Activated CD4-positive, alpha-beta memory T cell treated with anti-CD3 and anti-CD28 coated beads for 36 hours (primary cell): ENCODE measurements at places on chromosomes 2 and 18. TPM values are rescaled to one million over a fixed set of nuclear protein-coding genes. Genes with fewer than 3 reads are reported as not detected.

The ACMSD gene
- total RNA-seq: not detected

The SCN7A gene
- total RNA-seq: not detected

The PARD6G gene
- total RNA-seq: 0.17 TPM

GRCh38 chr2:163471947-163472346, 263.9 kb downstream of the FIGN start:
- no peak for DNase-seq

DNA sequence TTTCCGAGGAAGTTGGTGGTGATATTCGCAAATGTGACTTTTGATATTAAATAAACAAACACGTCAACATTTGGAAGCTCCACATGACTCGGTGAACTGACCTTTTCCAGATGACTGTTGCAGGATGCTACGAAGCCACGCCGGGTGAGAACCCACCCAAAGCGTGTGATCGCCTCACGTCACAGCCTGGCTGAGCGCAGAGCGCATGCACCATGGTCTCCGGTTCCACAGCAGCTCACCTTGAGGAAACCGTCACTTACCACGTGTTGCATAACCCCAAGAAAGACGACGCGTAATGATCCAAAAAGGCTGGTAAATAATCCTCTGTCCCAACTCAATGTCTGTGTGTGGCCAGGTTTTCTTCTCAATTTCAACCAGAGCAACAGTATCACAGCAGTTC, 64.5 kb upstream of the CTDP1 start:
- no peak for DNase-seq

DNA sequence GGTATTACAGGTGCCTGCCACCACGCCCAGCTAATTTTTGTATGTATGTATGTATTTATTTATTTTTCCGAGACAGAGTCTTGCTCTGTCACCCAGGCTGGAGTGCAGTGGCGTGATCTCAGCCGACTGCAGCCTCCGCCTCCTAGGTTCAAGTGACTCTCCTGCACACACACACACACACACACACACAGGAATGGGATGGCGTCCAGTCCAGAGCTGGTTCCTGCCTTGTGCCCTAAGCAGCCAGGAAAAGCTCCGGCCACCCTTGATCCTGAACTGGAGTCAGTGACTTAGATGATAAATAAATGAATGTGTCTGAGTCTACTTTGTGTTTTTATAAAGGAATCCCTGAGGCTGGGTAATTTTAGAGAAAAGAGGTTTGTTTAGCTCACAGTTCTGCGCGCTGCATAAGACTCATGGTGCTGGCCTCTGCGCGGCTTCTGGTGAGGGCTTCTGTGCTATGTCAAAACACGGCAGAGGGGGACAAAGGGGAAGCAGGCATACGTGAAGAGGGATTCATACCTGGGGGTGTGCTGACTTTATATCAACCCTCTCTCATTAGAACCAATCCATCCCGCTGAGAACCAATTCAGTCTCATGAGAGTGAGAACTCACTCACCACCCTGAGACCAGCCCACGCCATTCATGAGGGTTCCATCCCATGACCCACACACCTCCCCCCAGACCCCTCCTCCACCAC, 59.7 kb upstream of the PHLPP1 start:
- DNase-seq: no peak

DNA sequence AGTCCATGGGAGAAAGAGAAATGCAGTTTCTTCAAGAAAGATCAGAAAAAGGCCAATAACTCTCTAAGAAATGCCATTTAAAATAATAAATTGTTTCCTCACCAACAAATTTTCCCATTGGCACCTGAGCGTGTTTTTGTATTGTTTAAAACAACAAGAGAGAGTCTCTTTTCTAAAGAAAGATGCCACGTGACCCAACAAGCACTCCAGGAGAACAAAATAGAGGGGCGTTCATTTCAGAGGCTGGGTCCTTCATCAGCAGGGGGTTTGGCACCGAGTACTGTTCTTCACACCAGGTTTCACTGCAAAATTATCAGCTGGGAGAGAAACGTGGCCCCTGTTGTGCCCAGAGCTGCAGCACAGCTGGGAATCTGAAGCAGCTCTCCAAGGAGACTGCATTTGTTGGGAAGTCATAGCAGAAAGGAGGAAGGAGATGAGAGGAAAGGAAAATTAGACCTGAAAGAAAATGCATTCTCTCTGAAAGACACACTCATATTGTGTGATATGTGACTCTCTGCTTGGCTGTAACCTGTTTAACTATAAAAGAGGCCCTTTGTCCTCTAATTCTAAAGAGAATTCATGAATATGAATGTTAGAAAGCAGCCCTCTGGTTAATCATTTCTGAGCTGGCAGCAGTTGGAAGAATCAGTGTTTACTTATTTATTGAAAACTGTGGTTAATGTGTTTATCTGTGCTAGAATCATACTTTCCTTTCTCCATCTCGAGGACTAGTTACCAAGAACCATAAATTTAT, 205.3 kb upstream of the CDH20 start:
- no peak for DNase-seq

DNA sequence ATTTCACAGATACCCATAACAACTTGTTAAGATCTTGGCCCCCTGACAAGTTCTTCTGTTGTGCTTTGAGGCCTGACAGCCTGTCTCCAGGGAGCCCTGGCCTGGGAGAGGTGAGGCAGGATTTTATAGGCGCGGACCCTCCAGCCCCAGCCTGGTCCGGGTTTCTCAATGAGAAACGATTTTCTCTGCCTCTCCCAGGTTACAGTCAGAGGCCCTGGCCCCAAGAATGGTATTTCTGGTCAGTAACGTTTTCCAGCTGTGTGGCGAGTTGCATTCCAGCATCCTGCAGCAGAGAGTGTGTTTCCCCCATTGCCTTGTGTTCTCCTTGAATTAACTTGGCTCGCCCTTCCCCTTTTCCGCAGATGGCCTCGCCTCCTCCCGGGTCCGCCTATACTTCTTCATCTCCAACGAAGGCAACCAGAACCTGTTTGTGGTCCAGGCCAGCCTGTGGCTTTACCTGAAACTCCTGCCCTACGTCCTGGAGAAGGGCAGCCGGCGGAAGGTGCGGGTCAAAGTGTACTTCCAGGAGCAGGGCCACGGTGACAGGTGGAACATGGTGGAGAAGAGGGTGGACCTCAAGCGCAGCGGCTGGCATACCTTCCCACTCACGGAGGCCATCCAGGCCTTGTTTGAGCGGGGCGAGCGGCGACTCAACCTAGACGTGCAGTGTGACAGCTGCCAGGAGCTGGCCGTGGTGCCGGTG, 3.0 kb downstream of the INHBB start:
- DNase-seq: no peak
